ENCODE measurements at places on chromosomes 5 and 9. TPM values are rescaled to one million over a fixed set of nuclear protein-coding genes. Genes with fewer than 3 reads are reported as not detected.

Gene SLC4A9
- total RNA-seq = not detected

GRCh38 chr5:168908207-168908606 lies 329.0 kb upstream of the PANK3 start:
- no peak overlapping the region for H3K4me3 ChIP-seq
- H3K27me3 ChIP-seq = no peaks in the 10 kb centered on the region
- H3K4me1 ChIP-seq = no peaks in the 10 kb centered on the region
- no peak for DNase-seq
- H3K27ac ChIP-seq = no peak overlapping the region
- H3K36me3 ChIP-seq = no peaks in the 10 kb centered on the region

Gene CTSV
- total RNA-seq = not detected

Gene TAF1L
- total RNA-seq = not detected

DNA sequence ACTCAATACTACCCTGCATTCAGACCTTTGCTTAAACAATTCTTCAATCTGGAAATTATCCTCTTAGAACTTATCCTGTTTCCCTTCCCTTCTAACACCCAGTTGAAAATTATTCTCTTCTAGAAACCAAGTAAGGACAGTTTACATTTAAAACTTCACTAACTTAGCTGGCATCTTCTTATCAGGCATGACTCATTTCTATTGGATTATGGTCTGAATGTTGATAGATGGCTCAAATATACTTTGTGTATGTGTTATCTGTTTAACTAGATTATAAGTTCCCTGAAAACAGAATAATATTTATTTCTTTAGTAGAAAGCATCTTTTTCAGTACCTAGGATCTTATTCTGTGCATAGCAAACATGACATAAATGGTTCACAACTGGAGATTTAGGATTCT lies 161.9 kb downstream of the PPP2R2B start:
- no peak for DNase-seq
- H3K4me1 ChIP-seq = no peaks in the 10 kb centered on the region
- H3K36me3 ChIP-seq = no peaks in the 10 kb centered on the region
- no peak overlapping the region for H3K4me3 ChIP-seq
- no peaks in the 10 kb centered on the region for H3K27me3 ChIP-seq

- DNase-seq = no peak
- no peak overlapping the region for H3K27ac ChIP-seq
These were observed 7.0 kb downstream of the NDUFB6 start for GRCh38 chr9:32565967-32566366.

GRCh38 chr5:41161271-41161670 lies 52.1 kb downstream of the C6 start:
- no peak overlapping the region for H3K4me3 ChIP-seq
- no peaks in the 10 kb centered on the region for H3K27me3 ChIP-seq
- no peaks in the 10 kb centered on the region for H3K4me1 ChIP-seq
- no peaks in the 10 kb centered on the region for H3K36me3 ChIP-seq
- no peak overlapping the region for H3K27ac ChIP-seq

GRCh38 chr5:24555229-24555628 lies 89.5 kb downstream of the CDH10 start:
- DNase-seq = no peak
- H3K4me3 ChIP-seq = no peak overlapping the region
- no peaks in the 10 kb centered on the region for H3K4me1 ChIP-seq

- H3K27me3 ChIP-seq = no peaks in the 10 kb centered on the region
- H3K36me3 ChIP-seq = no peaks in the 10 kb centered on the region
- H3K27ac ChIP-seq = no peak overlapping the region
- DNase-seq = no peak
These were observed 137.9 kb downstream of the FBXL7 start for GRCh38 chr5:15637886-15638285.

Gene DOK3
- total RNA-seq = 2.8 TPM

DNA sequence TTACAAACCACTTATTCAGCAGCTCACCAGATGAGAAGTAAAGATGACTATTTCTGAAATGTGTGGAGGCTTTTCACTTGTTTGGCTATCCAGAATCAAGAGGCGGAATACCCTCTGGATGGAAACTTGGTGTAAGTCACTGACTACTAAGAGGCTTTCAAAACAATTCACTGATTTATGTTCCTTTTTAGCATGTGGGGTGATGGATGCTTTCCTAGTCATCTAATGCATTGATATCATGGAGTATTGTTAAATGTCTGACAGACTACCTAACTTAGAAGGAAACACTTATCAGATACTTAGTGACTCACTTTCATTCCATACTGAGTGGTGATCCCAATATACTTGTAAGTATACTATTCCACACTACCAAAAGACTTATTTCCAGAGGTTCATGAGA lies 141.4 kb downstream of the PLK2 start:
- H3K36me3 ChIP-seq = no peaks in the 10 kb centered on the region
- no peak for DNase-seq
- H3K4me1 ChIP-seq = no peaks in the 10 kb centered on the region

- no peaks in the 10 kb centered on the region for H3K27me3 ChIP-seq
- peak; percentile 21 for DNase-seq
- H3K27ac ChIP-seq = peak overlapping the region; percentile 22
- no peak overlapping the region for H3K4me3 ChIP-seq
- H3K36me3 ChIP-seq = no peaks in the 10 kb centered on the region
These were observed 30.5 kb downstream of the ADAMTS2 start for GRCh38 chr5:179314606-179315355.

- no peak overlapping the region for H3K4me3 ChIP-seq
- H3K36me3 ChIP-seq = no peaks in the 10 kb centered on the region
- no peaks in the 10 kb centered on the region for H3K27me3 ChIP-seq
- H3K27ac ChIP-seq = no peak overlapping the region
- peaks cover 14% of the 10 kb centered on the region for H3K4me1 ChIP-seq
- DNase-seq = no peak
These were observed 21.4 kb upstream of the JAKMIP2 start for GRCh38 chr5:147803926-147804325.

Gene AMBP
- total RNA-seq = 2,202 TPM

GRCh38 chr5:45062044-45062443 lies 253.3 kb downstream of the MRPS30 start:
- DNase-seq = no peak
- no peak overlapping the region for H3K27ac ChIP-seq
- H3K4me3 ChIP-seq = no peak overlapping the region
- no peaks in the 10 kb centered on the region for H3K4me1 ChIP-seq
- no peaks in the 10 kb centered on the region for H3K27me3 ChIP-seq
- H3K36me3 ChIP-seq = no peaks in the 10 kb centered on the region

Gene NDOR1
- 4.7 TPM for total RNA-seq

GRCh38 chr5:10849278-10849677 lies 88.2 kb upstream of the DAP start:
- H3K4me3 ChIP-seq = no peak overlapping the region
- no peaks in the 10 kb centered on the region for H3K36me3 ChIP-seq
- no peak for DNase-seq
- no peaks in the 10 kb centered on the region for H3K4me1 ChIP-seq
- H3K27me3 ChIP-seq = no peaks in the 10 kb centered on the region
- H3K27ac ChIP-seq = no peak overlapping the region

- no peak overlapping the region for H3K4me3 ChIP-seq
- H3K4me1 ChIP-seq = no peaks in the 10 kb centered on the region
- H3K27ac ChIP-seq = no peak overlapping the region
- H3K27me3 ChIP-seq = no peaks in the 10 kb centered on the region
- no peaks in the 10 kb centered on the region for H3K36me3 ChIP-seq
These were observed 203.2 kb downstream of the TSSK1B start for GRCh38 chr5:113231653-113232000.

Gene SPATA31A6
- not detected for total RNA-seq

GRCh38 chr5:154141745-154142221 lies 48.8 kb upstream of the GALNT10 start:
- no peaks in the 10 kb centered on the region for H3K27me3 ChIP-seq
- no peak overlapping the region for H3K27ac ChIP-seq
- no peak overlapping the region for H3K4me3 ChIP-seq
- no peaks in the 10 kb centered on the region for H3K4me1 ChIP-seq

DNA sequence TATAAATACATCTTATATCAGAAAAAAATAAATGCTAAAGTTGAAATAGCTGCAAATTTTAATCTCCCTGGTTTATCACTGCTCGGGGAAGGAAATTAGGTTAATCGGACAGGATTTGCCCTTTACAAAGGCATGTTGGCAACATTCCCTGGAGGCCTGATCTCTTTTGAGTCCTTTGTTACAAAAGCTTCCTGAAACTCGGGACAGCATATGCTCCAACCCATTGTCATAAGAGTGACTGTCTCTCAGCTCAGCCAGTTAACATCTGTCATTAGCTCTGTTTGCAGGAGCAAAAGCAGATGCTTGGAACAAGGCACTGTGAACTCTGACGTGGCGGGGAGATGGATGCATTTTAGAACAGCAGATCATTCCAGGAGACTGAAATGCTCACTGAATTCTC lies 80.6 kb downstream of the MYO10 start:
- H3K4me1 ChIP-seq = no peaks in the 10 kb centered on the region
- no peak overlapping the region for H3K4me3 ChIP-seq
- H3K36me3 ChIP-seq = no peaks in the 10 kb centered on the region

- no peaks in the 10 kb centered on the region for H3K4me1 ChIP-seq
- no peaks in the 10 kb centered on the region for H3K27me3 ChIP-seq
- no peak overlapping the region for H3K27ac ChIP-seq
- no peak overlapping the region for H3K4me3 ChIP-seq
- H3K36me3 ChIP-seq = no peaks in the 10 kb centered on the region
- no peak for DNase-seq
These were observed 38.0 kb upstream of the LRRC14B start for GRCh38 chr5:153256-153655.

Gene GARIN3
- not detected for total RNA-seq

DNA sequence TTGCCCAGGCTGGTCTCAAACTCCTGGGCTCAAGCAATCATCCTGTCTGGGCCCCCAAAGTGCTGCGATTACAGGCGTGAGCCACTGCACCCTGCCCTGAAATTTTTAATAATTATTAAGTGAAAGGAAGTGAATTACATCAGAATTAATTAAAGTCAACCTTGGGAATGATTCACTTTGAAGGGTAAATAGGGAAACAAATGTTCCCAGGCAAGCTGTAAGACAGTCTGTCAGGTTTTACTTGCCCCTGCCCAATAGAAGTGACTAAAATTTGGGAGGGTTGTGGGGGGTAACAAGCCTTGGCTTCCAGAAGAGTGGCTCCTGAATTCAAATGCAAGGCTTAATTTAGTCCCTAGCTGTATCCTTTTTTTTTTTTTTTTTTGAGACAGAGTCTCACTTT lies 1.3 kb upstream of the LIX1 start:
- no peaks in the 10 kb centered on the region for H3K27me3 ChIP-seq
- DNase-seq = no peak
- H3K4me1 ChIP-seq = no peaks in the 10 kb centered on the region
- H3K36me3 ChIP-seq = no peaks in the 10 kb centered on the region
- H3K4me3 ChIP-seq = no peak overlapping the region

Gene PCSK1
- not detected for total RNA-seq

Gene IL9
- not detected for total RNA-seq

GRCh38 chr5:122780296-122780695 lies 5.4 kb downstream of the SNX2 start:
- H3K4me3 ChIP-seq = no peak overlapping the region
- peaks cover 23% of the 10 kb centered on the region for H3K4me1 ChIP-seq
- H3K27ac ChIP-seq = no peak overlapping the region
- no peaks in the 10 kb centered on the region for H3K36me3 ChIP-seq
- no peak for DNase-seq

- no peaks in the 10 kb centered on the region for H3K36me3 ChIP-seq
These were observed 171.3 kb downstream of the EBF1 start for GRCh38 chr5:158928404-158928803.

DNA sequence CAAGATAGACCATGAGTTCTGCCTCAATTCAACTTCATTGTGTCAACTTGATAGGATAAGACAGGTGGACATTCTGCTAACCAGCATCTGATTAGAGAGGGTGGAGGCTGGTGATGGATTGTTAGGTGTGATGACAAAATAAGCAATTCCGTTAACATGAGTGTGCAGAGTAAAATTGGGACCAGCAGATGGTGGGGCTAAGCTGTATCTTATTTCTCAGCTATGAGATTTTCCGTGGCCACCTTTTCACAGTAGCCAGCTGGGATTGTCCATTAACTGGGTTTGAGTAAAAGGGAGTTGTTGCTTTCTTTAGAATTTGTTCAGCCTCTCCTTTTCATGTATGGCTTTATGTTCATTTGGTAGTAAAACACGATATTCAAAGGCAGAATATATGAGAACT lies 28.8 kb upstream of the TAL2 start:
- no peak for DNase-seq
- no peak overlapping the region for H3K27ac ChIP-seq
- no peaks in the 10 kb centered on the region for H3K36me3 ChIP-seq
- H3K4me3 ChIP-seq = no peak overlapping the region

Gene AGXT2
- 88.2 TPM for total RNA-seq

GRCh38 chr5:118611332-118611945 lies 376.9 kb downstream of the DTWD2 start:
- no peak overlapping the region for H3K27ac ChIP-seq
- DNase-seq = peak; percentile 43
- H3K36me3 ChIP-seq = no peaks in the 10 kb centered on the region
- H3K27me3 ChIP-seq = no peaks in the 10 kb centered on the region
- no peak overlapping the region for H3K4me3 ChIP-seq

Gene DBH
- total RNA-seq = 12.9 TPM

DNA sequence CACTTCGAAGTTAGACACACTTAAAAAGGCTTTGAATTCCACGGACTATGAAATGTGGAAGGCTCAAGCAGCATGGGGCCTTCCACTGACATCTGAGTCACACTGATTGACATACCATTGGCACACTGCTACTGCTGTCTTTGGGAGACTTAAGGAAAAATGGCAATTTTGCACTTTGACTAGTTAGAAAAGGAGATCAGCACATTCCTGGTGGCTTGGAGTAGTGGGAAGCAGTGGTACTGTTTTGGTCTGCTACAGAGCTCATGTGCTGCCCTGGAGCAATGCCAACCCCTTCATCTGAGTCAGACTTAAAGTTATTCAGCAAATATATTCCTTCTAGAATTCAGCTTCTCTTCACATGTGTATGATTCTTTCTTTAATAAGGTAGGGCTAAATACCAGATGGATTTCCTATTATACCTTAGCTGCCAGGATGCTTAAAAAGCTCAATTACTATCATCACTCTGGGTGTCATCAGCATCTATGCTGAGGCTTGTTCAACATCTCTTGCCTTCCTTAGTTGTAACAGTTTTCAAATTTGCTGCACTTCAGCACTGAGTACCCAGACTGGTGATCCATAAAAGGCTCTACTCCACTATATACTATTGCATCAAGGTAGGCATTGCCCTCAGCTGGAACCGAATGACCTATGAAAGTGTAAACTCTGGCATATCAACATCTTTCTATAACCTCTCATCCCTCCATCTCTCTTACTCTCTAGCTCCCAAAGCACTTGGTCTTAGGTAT lies 42.3 kb upstream of the MOCS2 start:
- no peaks in the 10 kb centered on the region for H3K36me3 ChIP-seq
- H3K27ac ChIP-seq = no peak overlapping the region
- no peak for DNase-seq

- DNase-seq = no peak
- H3K4me3 ChIP-seq = no peak overlapping the region
- H3K27ac ChIP-seq = no peak overlapping the region
- H3K36me3 ChIP-seq = no peaks in the 10 kb centered on the region
- no peaks in the 10 kb centered on the region for H3K4me1 ChIP-seq
These were observed 494.1 kb upstream of the TUSC1 start for GRCh38 chr9:26172301-26172700.

- H3K36me3 ChIP-seq = no peaks in the 10 kb centered on the region
- H3K27me3 ChIP-seq = no peaks in the 10 kb centered on the region
- DNase-seq = no peak
- H3K4me3 ChIP-seq = no peak overlapping the region
These were observed 28.0 kb upstream of the TXN start for GRCh38 chr9:110284211-110284844.

Gene QRFP
- total RNA-seq = not detected

Gene PCDHB5
- total RNA-seq = 1.2 TPM
